NCI-H1092 (cell line): ENCODE measurements at places on chromosomes 6 and 20.

DNA sequence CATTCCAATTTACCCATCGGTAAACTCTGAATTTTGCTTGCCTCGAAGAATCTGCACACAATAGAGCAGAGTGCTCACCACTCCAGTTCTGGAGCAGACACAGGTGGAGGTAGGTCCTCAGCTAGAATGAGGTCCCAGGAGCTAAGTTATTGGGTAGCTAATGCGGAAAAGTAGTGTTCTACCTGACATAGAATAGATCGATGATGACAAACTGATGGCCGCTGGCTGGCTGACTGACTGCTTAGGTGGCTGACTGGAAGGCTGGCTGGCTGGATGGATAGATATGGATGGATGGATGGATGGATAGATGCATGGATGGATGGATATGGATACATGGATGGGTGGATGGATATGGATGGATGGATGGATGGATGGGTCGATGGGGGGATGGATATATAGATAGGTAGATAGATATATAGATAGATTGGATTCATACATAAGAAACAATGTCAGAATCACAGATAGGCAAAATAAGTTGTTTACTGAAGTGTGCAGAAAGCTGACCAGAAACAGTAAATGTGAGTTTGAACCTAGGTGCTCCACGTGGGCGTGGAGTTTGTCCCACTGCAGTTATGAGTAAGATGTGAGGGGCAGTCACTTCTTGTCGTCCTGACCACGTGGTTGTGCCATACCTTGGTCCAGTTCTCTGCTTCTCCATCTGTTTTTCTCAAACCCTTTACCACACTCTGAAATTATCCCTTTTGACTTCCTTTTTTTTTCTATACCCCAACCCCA lies 62.1 kb downstream of the TBXT start:
- no peak for DNase-seq

DNA sequence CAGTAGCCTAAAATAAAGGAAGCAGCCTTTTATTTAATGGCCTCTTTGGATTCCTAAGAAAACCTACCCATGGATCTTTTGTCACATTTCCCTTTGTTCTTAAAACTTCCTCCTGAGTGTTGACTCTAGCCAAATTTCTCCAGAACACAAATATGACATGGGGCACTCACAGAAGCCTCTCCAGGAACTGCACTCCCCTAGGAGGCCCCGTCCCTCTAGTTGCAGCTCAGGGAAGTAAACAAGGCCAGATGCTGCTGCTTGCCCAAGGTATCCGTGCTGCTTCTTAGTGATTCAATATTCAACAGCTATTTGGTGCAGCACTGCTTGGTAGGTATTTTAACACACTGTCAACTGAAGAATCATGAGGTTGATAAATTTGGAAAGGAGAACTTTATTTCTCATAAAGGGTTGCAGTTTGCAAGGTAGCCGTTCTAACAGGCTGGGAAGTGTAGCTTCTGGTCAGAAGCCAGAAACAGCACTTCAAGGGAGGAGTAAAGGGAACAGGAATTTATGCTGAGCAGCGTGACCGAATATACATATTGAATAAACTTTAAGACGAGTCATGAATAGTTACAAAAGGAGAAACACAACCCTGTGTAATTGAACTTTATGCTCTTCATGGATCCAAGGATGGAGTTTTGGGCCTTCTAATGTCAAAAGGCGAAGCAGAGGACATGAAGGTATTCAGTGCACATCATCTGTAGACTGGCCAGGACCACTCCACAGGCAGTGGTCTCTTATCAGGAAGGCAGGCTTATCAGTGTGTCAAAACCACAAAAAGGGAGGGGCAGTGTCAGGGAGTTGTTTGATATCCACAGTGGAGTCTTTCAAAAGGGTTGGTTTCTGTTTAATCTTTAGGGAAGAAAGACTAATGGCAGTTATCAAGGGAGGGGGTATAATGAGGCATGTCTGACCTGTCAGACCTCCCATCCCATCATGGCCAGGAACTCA lies 63.3 kb downstream of the CD24 start:
- peak; percentile 28 for DNase-seq

DNA sequence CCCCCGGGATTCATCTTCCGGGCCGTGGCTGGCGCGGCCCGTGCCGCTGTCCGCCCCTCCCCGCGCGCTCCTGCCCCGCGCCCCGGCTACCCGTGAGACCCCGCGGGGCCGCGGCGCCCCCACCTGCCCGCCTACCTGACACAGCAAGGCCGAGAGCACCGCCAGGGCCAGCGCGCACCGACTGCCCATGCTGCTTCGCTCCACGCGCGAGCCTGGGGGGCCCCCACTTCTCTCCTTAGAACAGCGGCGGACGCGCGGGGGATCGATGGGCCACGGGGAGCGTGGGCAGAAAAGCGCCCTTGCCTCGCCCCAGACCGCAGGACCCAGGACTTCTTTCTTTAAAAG lies 955 bp downstream of the DLL1 start:
- DNase-seq, result no peak

GRCh38 chr20:4326195-4327065 lies 311.1 kb upstream of the RNF24 start:
- no peak for DNase-seq
